ENCODE measurements at places on chromosomes 6 and 20.
A peak's percentile ranks its signal among the peaks of the same experiment; 100 is the strongest.

DNA sequence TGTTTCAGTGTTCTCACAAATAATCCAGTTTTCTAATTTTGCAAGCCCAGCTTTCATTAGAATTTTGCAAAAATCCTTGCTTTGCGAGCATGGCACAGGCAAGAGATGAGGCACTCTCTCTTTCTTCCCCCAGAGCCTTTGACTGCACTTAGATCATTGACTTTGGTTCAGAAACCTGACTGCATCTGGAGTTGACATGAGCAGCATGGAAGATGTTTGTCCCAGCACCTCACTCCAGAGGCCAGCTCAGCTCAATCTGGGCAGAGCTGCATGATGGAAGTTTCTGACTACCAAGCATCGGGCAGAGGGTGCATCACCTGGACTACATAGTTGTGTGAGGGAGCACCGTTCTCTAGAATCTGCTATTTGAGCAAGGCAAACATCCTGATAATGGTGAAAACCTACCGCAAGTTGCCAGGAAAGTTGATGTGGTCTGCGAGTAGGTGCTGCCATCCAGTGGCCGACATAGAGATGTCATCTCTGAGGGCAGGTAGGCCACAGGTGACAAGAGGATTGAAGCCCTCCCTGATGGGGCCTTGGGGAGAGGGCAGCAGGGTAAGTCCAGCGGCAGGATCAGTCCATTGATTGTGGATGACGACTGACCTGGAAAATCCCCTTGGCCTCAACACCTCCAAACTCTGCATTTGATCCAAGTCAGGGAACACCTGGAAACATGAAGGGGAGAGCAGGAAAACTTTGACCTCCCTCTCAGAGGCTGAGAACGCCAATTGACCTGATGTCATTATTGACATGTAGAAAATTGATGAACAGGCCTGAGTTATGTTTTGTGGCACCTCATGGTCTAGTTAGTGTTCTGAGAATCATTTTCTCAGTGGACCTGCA lies 3.8 kb upstream of the LPA start:
- DNase-seq, result no peak

DNA sequence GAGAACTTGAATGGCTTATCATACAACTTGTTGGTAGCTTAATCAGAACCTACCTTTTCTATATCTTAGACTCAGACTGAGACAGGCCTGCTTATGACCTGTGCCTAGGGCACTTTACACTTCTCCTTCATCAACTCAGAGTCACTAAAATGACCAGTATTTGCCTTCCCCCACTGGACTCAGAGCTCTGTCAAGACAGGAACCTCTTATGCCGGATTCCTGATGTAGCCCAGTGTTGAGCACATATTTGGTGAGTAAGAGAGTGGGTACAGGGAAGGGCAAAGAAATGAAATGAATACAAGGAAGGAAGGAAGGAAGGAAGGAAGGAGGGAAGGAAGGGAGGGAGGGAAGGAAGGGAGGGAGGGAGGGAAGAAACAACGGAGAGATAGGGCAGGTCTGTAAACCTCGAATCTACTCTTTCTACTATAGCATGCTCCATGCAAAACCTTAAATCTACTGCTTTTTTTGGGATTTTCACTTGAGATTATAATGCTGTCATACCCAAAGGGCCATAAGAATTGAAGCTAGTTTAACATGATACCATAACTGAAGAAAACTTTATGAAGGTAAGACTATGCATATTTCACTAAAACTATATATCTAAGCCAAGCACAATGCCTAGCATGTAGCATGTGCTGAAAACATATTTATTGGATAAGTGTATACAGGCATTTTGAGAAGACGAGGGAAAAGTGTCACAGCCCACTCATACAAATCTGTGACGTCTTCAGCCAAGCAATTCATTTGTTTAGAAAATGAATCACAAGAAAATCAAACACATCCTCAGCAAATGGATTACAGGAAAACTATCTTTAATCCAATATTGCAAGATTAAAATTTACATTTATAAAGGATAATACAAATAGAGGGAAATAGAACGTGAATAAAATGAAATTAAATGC lies 89.9 kb downstream of the RFX6 start:
- DNase-seq, result no peak

- peak; percentile 32 for DNase-seq
These were observed 1.6 kb downstream of the REM1 start for GRCh38 chr20:31476643-31477215.

GRCh38 chr20:5070570-5070969 lies 49.2 kb downstream of the PCNA start:
- no peak for DNase-seq

- no peak for DNase-seq
These were observed 209.7 kb downstream of the PREX1 start for GRCh38 chr20:48618052-48618451.

GRCh38 chr20:32115211-32115767 lies 5.8 kb downstream of the TM9SF4 start:
- DNase-seq, result no peak

GRCh38 chr20:48538856-48539255 lies 288.9 kb downstream of the PREX1 start:
- no peak for DNase-seq

DNA sequence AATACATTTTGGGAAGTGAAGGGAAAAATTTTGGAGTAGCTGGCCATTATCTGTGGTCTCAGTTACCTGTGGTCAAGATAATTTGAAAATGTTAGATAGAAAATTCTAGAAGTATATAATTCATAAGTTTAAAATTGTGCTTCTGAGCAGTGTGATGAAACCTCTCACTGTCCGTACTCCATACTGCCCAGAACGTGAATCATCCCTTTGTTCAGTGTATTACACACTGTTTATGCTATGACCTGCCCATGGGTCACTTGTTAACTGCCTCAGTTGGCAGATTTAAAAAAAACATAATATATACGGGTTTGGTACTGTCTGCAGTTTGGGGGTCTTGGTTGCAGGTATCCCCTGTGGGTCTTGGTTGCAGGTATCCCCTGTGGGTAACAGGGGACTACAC lies 4.1 kb upstream of the CALHM5 start:
- DNase-seq, result peak; percentile 63

- no peak for DNase-seq
These were observed 209.9 kb upstream of the SLC35B3 start for GRCh38 chr6:8645212-8645611.

DNA sequence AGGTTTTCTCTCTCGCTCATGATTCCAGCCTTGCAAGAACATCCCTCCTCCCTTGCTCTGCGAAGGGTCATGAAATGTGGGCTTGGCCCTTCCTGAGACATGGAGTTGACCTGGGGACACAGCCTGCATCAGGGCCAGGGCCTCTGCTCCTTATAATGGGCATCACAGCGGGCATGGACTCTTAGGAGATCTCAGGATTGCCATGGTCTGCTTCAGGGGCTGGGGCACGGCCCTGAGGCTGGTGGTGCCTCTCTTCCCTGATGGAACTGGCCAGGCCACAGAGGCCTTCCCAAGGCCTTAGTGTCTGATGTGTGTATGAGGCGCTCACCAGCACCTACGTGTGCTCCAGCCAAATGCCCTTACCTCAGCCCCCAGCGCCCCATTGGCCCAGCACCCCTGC lies 23.9 kb downstream of the ENTPD6 start:
- DNase-seq, result no peak

DNA sequence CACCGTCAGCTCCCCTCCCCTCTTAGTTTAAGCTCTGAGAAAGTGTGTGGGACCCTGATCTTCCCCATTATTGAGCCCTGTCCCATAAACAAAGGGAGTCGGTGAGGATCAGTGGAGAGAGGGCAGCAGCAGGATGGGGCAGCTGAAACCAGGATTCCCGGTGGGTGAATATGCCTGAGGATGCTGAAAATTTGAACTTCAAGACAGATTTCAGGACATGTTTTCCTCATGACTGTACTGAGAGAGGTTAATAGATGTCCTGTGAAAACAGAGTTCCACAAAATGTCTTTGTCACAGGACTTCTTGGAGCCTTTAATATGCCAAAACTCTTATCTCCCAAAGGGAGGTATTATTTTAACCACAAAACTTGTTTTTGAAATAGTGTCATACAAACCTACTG lies 53.5 kb upstream of the SLC22A16 start:
- no peak for DNase-seq

GRCh38 chr6:137089305-137089704 lies 44.5 kb upstream of the IL20RA start:
- no peak for DNase-seq

DNA sequence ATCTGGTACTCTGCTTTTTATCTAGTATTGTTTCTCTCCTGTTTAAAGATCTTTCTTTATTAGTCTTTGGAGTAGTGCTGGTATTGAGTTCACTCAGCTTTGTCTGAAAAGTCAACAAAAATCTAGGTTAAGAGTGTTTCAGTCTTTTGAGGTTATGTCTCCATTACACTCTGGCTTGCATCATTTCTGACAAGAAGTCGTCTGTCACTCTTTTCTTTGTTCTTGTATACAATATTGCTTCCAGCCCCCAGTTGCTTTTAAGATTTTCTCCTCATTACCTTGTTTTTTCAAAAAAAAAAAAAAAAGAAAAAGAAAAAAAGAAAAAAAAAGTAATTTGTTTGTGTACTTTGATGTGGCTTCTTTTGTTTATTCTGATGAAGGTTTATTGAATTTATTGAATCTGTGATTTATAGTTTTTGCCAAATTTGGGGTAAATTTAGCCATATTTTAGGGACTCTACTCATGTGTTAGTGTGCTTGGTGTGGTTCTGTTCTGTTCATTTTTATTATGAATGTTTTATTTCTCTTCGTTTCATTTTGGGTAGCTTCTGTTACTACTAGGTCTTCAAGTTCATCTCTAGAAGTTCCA lies 408.9 kb downstream of the CDKAL1 start:
- DNase-seq, result no peak

- no peak for DNase-seq
These were observed 104.2 kb upstream of the STXBP5 start for GRCh38 chr6:147099974-147100373.

Measured in cardiac muscle cell (in vitro differentiated cells and primary cell).